Osteoblast (primary cell): ENCODE measurements at places on chromosomes 5 and 9. TPM values are rescaled to one million over a fixed set of nuclear protein-coding genes. Genes with fewer than 3 reads are reported as not detected.

The NKD2 gene
- total RNA-seq = under 0.01 TPM in 1 of 2 replicates, not detected in the other

The IFNE gene
- total RNA-seq = 2.9 and 3.6 TPM in 2 replicates

The C5orf58 gene
- total RNA-seq = not detected in 2 replicates

The JAKMIP2 gene
- 1.1 and 1.2 TPM in 2 replicates for total RNA-seq

The MELK gene
- 8.3 and 9.4 TPM in 2 replicates for total RNA-seq

The TRAF1 gene
- 0.88 and 1.8 TPM in 2 replicates for total RNA-seq

The INSYN2B gene
- 2.2 and 3.5 TPM in 2 replicates for total RNA-seq

The MAMDC2 gene
- total RNA-seq = 1.4 and 1.5 TPM in 2 replicates

The ESM1 gene
- total RNA-seq = 1.8 and 2.9 TPM in 2 replicates

DNA sequence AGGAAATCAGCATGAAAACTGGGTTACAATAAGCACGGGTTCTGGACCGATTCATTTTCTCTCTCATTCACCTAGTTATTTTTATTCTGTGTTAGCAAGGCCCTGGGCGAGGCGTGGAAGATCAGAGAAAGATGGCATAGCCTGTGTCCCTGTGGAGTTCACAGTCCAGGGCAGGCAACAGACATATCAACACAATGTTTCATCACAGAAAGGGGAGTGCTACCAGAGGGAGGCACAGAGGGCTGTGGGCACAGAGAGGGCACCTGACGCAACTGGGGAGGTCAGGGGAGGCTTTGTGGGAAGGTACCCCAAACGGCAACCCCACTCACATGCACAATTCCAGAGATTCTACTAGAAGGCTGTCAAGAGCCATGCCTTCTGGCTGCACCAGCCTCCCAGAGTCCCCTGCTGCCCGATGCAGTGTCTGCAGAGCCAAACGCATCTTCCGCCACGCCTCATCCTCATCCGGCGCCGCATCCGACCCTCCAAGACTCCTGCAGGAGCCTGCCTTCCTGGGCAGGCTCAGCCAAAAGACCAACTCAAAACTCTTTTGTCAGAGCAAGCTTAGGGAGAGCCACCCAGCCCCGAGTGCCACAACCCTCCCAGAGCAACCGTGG lies 1.4 kb downstream of the FAM193B start:
- peak; percentile 93 for DNase-seq

DNA sequence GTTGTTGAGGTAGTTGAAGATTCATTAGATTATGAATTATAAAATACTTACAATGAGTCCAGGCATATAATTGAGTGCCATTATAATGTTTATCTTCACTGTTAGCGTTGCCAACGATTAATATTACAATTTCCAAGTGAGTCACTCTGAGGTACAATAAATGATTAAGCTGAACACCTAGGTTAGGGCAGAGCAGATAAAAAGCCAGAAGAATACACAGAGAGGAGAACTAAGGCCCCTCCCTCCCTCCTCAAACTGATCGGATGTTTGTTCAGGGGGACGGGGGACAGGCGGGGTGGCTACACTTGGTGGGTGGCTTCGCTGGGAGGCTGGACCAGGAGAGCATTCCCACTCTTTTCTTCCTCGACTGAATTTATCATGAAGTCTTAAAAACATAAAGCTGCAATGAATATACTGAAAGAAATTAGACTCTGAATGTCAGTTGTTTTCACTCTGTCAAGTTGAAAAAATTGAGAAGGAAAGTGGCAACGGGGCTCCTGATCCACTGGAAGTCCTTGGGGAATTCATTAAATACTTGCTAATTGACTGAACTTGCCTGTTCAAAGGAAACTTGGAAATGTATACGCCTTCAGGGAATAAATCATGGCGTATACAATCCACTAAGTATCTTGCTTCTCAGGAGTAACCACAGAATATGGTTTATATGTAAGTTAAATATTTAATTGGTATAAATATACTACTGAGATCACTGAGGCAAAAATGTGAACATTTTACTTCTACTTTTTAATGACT lies 198.1 kb downstream of the TSSK1B start:
- DNase-seq = no peak

- no peak for DNase-seq
Measured at GRCh38 chr5:158869092-158869491, 230.6 kb downstream of the EBF1 start.

GRCh38 chr9:134063571-134064450 lies 4.0 kb downstream of the BRD3 start:
- DNase-seq = peak; percentile 62

DNA sequence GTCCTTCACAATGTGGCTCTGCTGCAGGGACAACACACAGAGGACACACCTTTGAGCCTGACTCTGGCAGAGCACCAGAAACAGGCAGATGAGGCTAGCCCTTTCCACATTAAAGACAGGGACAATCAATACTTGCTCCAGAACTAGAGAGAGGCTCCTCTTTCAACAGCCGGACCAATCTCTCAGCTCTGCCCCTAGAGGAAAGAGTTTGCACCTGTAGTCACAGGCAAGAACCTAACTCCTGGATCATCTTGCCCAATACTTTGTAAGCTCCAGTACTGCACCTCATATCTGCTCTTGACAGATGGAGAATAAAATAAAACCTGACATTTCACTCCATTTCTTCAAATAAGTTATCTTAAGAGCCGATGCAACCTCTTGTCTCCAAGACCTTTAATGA lies 52.1 kb downstream of the EPB41L4A start:
- no peak for DNase-seq

DNA sequence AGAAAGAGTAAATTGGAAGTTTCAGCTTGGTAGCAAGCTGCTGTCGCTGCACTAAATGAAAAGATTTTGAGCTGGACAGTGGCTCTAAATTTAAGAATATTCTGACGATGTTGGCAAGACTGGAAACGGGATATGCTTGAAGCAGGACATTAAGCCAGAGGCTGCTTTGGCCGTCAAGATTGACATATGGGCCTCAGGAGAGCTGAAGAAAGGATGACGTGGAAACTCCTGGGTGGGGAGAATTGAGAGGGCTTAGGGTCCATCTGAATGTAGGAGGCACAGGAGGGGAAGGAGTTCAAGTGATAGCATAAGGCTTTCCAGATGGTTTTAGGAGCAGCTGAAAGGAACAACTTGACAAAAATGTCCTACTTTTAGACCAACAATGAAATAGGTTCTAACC lies 108.9 kb downstream of the PAPPA start:
- DNase-seq = no peak

GRCh38 chr9:132898051-132898450 lies 19.4 kb downstream of the SPACA9 start:
- no peak for DNase-seq

DNA sequence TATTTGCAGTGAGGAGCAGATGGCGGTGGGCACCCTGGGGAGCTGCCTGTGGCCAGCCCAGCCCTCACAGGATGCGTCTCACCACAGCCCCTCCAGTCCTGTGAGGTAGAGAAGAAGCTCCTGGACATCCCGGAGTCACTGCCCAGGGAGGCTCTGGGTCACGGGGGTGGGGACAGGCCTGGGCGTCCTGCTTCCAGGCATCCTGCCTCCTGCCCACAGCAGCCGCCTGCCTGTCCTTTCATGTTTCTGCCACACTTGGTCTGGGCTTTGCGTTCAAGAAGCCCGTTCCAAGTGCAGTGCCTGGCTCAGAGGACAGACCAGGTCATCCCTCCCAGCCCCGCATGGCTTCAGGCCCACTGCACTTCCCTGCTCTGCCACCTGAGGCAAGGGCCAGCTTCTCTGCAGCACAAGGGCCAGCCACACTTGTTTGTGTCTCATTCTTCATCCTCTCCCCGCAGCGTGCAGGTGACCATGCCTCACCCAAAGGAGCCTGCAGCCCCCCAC lies 38.2 kb downstream of the ZDHHC11B start:
- peak; percentile 8 for DNase-seq

DNA sequence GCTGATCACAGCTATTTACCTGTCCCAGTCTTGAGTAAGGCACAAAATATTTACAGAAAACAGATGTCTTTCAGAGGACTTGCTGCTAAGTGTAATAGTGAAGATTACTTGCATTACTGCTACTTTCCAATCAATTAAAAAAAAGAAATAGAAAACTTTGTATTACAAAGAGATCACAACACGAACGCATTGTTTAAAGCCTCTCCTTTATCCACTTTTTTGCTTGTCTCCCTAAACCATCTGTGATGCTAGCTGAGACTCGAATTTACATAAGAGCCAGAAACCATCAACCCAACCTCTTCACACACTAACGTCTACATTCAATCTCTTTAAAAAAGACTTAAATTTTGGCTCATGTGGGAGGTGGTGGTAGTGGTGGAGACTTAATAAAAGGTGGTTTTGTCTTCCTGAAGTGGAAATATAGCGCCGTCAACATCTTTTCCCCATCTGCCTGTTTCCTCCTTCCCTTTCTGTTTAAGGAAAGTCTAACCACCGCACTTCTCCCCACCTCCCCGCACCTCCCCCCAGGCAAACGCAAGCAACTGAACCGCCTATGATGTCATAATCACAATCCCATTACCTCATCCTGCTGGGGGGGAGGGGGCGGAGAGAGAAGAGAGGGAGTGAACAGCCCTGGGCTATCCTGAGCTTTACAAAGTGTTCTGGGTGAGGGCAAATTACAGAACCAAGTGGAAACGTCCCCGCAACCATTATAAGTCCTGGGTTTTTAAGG lies 948 bp upstream of the FAM53C start:
- DNase-seq = peak; percentile 91

GRCh38 chr5:168646335-168646734 lies 67.2 kb upstream of the PANK3 start:
- DNase-seq = no peak

DNA sequence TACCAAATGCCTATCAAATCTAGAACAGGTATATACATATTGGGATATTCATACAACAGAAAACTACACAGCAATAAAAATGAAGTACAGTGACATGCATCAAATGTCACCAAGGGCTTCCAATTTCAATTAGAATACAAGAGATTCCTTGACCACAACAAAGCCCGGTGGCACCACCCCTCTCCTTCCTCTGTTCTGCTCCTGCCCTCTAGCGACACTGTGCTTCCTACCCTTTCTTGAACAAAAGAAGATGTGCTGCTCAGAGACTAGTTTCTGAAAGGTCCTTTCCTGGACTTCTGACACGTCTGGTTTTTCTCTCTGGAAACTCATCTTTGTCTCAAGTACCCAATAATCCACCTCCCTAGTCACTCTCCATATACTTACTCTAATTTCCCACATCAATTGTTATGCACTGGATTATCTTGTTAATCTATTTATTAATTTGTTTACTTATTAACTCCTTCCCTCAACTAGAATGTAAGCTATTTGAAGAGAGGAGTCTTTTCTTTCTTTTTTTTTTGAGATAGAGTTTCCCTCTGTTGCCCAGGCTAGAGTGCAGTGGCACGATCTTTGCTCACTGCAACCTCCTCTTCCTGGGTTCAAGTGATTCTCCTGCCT lies 70.4 kb upstream of the CTSV start:
- DNase-seq = no peak

DNA sequence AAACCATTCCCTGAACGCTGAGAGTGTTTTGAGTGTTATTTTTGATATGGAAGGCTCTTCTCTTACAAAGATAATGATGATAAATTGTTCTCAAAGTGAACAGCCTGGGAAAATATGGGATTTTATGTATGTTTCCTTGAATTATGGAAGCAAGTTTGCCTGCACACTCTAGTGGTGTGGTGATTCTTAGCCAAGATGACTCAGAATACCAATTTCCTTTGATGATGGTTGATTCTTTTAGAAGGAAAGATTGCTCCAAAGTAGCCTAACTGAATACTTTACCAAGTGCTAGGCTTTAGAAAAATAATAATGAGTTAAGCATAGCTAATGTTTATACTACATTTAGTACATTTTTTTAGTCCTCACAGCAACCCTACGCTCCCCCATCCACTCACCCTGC lies 243.4 kb downstream of the EBF1 start:
- no peak for DNase-seq

- DNase-seq = peak; percentile 77
Measured at GRCh38 chr9:132238992-132239391, 77.1 kb downstream of the NTNG2 start.

GRCh38 chr5:170342153-170342725 lies 44.7 kb upstream of the LCP2 start:
- DNase-seq = no peak

DNA sequence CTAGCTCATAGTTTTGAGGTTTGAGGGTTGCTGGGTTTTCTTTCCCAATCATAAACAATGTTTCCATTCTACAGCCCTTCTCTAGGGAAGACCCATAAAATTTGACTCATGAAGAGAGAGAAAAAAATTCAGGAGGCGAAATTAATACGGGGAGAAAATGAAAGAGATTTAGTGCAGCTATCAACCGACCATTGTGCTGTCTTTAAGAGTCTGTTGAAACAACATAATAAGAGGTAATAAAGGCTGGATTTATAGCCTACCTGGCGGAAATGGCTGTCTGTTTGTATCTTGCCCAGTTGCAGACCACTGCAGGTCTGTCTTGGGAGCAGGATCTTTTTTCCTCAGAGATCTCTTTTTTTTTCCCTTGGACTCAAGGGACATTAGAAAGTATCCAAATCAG lies 66.9 kb downstream of the TLR4 start:
- DNase-seq = no peak

DNA sequence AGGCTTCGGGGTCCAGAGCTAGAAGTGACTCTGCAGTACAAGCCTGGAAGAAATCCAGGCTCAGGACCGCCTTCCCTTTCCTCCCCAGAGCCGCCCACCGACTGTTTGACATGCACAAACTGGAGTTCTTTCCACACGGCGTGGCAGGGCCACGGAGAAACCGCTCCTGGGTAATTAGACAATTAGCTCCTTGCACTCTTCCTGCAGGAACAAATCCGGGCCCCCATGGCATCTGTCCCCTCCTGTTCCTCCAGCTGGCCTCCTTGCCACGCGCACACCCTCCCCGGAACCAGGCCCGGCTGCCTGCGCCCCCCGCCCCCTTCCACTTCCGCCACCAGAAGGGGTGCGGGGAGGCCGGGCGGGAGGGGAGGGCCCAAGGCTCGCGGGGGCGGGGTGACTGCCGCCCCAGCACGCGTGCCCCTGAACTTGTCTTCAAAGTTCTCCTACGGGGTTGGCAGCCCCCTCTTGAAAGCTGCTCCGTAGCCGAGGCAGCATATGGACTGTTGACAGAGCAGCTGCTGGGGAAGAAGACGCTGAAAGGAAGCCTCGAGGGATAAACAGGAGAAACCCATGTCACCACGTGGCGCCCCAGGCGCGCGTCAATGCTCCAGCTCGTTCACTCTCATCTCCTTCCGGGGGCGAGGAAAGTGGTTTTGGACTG lies 74.3 kb downstream of the SEC61B start:
- DNase-seq = peak; percentile 76

DNA sequence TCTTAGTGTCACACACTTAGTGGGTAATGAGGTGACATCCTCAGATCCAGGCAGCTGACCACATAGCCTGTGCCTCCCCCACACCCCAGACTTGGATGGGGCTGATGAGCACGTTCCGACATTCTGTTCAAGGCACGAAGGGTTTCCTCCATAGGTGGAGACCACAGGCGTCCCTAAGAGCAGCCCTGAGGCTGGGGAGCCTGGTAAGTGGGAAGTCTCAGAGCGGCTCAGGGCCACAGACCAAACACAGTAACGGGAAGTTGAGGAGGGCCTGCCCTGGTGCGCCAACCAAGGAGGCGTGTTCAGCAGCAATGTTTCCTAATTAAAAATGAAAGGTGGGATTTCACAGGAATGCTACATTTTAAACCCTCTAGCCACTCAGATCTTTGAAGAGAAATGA lies 102.3 kb upstream of the PHYKPL start:
- no peak for DNase-seq

- DNase-seq = no peak
Measured at GRCh38 chr5:107373549-107374263, 297.0 kb downstream of the EFNA5 start.
